CD4-positive, alpha-beta T cell treated with Interleukin-15 for 4 hours (primary cell): ENCODE measurements at places on chromosomes 7 and 10.

GRCh38 chr7:4634166-4634565 is 47.9 kb upstream of the FOXK1 start:
- no peak for DNase-seq

DNA sequence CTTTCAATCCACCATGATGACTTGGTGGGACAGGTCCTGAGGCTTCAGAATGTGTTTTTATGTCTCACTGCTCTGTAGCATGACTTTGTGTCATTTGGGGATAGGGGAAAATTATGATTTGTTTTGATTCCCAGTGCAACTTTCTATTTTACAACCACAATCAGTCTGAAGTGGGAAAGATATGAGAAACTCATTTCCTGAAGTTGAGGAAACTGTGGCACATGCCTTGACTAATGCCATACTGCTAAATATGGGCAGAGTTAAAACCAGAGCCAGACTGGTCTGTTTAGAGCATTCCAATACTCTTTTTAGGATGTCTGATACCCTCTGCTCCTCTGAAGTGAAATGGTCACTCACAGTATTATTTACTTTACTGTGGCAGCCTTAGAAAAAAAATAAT is 307.7 kb downstream of the ADRA2A start:
- no peak for DNase-seq

DNA sequence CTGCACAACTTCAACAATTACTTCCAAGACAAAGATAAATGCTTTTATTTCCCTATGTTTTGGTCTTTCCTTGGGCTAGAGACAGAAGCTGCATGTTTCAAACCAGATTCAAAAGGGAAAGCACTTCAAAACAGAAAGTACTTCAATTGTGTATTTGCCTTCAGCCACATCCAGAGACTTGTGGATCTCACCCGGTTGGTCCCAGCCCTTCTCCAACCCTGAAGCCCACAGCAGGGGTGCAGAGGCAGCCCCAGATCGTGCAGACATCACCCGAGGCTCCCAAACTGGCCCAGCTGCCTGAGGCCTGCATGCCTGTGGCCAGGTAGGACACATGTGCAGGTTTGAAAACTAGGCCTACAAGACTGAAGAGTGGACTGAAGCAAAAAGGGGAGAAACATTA is 80.8 kb downstream of the ALOX5 start:
- DNase-seq = no peak

- DNase-seq = peak; percentile 18
These were observed 6.2 kb upstream of the IFIT2 start for GRCh38 chr10:89295597-89295996.

DNA sequence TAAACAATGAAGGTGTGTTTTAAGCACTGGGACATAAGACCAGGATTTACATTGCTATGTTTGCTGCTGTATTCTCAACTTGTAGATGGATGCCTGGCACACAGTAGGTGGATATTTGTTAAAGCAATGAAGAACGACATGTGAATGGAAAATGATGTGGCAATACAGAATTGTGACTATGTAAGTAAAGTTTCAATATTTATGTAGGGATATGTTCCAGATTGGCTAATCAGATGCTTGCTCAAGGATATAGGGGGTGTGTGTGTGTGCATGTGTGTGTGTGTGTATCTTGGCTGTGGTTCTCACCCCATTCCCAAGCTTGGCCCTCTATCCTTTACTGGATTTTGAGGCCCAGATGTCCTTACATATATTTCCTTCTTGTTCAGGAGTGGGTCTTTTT is 42.7 kb upstream of the LAMB1 start:
- no peak for DNase-seq

- no peak for DNase-seq
These were observed 80.8 kb downstream of the CARD11 start for GRCh38 chr7:2962865-2963264.

DNA sequence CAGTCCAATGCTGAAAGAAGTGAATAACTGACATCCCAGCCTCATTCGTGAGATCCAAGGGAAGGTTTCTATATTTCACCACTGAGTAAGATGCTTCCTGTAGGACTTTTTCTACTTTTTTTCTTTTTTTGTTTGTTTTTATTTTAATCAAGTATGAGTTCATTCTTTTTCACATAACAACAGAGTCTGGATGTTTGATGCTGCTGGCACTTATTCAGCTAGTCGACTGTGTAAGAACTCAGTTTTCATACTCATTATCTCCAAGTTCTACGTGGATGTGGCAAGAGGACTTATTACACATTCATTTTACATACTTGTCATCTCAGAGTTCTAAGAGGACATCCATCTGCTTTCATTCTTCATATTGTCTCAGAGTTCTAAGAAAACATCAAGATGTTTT is 86.9 kb downstream of the CPXM2 start:
- DNase-seq = no peak

- no peak for DNase-seq
These were observed 73.1 kb downstream of the BMPR1A start for GRCh38 chr10:86829472-86829871.

- DNase-seq = no peak
These were observed 109.7 kb downstream of the RAMP3 start for GRCh38 chr7:45267262-45267661.

- DNase-seq = no peak
These were observed 95.2 kb downstream of the IQUB start for GRCh38 chr7:123439191-123439590.

GRCh38 chr10:116815641-116816415 is 33.5 kb upstream of the ENO4 start:
- DNase-seq = no peak

- no peak for DNase-seq
These were observed 523.6 kb downstream of the PTPRN2 start for GRCh38 chr7:158063850-158064610.

GRCh38 chr10:72106154-72106849 is 18.0 kb upstream of the SPOCK2 start:
- DNase-seq = no peak

- DNase-seq = no peak
These were observed 272.1 kb downstream of the WDR37 start for GRCh38 chr10:1328161-1328823.

DNA sequence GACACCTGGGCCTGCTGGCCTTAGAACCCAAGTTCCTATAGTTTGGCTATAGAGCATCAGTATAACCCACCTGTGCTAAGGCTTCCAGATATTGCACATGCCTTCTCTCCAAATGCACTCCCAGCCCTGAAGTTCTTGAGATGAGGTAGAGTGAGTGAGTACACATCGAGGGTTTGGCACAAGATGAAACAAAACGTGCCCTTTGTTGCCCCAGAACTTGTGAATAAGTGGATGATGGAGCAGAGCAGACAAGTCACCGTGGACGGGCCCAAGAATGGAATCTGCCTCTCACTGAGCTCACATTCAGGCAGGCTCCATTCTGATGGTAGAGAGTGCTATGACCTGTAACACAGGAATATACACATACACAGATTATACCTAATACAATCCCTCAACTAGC is 73.0 kb upstream of the STK17A start:
- DNase-seq = no peak

DNA sequence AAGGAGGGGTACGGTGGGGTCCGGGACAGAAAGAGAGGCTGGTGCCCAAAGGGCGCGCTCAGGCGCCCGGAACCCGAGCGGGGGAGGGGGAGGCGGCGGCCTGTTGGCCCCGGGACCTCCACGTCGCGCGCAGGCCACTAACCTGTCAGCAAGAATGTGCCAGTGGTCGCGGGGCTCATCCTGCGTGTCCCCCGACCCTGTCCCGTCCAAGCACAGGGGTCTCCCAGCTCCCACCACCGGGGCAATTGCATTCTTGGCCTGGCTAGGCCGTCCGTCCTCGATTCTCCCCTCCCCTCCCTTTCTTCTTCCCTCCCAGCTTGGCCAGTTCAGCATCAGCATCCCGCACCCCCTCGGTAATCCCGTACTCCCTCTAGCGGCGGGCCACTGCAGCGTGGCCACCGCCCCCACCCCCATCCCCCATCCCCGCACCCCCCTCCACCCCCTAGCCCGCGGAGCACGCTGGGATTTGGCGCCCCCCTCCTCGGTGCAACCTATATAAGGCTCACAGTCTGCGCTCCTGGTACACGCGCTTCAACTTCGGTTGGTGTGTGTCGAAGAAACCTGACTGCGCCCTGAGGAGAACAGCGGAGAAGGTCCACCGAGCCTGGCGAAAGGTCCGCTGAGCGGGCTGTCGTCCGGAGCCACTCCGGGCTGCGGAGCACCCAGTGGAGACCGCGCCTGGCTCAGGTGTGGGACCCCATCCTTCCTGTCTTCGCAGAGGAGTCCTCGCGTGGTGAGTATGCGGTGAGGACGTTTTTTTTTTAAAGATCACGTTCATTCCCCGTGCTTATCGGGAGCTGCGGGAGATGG is at the start of gene SGCE:
TSS of gene SGCE (minus strand) at position 286 of the 810 bp plus-strand sequence. CDS start at position 251, 35 bp downstream.
- peak; percentile 34 for DNase-seq

GRCh38 chr10:125843603-125844329 is 20.4 kb downstream of the BCCIP start:
- DNase-seq = no peak
